Suppressor macrophage treated with lipopolysaccharide for 4 hours (primary cell): ENCODE measurements at places on chromosomes 12 and 14.

GRCh38 chr12:51000245-51000644 lies 25.9 kb downstream of the SLC11A2 start:
- peak; percentile 29 for DNase-seq

DNA sequence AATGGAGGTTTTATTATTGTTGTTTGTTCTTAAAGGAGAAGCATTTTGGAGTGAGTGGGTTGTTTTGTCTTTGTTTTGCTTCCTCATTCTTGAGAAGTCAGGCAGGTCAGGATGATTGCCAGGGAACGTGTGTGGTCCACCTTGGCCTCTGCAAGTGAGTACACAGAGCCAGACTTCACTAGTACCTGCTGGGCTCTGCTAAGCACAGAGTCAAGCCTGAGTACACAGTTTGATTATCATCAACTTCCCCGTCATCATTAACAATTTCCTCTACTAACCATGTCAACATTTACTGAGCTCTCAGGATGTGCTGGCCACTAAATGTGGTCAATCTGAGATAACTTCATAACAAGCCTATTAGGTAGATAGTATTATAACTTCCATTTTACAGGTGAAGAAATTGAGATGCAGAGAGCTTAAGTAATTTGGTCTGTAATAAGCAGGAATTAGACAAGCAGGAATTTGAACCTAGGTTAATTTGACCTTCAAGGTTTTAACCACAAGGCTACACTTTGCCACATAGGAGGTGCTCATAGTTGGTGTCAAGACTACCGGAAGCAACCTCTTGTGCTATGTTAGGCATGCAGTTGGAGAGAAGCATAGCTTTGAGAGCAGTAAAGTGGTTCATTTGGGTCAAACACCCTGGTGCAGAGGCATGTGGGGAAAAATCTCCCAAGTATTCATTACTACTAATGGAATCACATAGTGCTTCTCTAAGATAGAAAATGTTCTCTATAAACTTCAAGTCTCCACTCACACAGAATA lies 178.3 kb downstream of the NUAK1 start:
- no peak for DNase-seq

GRCh38 chr12:5525783-5526367 lies 94.0 kb downstream of the NTF3 start:
- no peak for DNase-seq

GRCh38 chr12:99200711-99201384 lies 446.7 kb upstream of the GARIN6 start:
- DNase-seq: no peak

DNA sequence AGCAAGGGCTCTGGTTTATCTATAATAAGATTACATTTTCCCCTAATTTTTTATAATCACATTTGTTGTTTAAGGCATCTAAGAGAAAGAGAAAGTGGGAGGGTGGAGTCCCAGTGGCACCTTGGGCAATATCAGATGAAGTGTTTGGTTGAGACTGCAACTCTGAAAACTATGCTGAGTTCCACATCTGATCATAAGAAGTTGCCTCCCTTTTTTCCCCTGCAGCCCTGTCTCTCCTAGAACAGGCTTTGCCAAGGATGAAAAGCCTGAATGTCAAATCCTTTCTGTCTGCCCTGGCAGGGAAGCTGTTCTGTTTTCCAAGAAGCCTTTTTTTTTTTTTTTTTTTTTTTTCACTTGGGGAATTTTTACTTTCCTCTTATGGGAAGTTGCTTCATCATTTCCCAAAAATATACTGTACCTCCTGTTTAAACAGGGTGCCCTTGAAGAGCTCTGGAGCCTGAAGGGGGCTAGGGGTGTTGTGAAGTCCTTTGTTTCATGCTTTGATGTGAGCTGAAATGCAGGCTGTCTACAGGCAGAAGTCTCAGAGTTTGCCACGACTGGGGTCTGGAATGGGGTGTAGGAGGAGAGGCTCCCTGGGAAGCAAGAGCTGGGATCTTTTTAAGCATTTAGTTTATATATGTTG lies 71.3 kb downstream of the SUSD6 start:
- DNase-seq: peak; percentile 81
